ENCODE measurements at places on chromosomes 6 and 20.

DNA sequence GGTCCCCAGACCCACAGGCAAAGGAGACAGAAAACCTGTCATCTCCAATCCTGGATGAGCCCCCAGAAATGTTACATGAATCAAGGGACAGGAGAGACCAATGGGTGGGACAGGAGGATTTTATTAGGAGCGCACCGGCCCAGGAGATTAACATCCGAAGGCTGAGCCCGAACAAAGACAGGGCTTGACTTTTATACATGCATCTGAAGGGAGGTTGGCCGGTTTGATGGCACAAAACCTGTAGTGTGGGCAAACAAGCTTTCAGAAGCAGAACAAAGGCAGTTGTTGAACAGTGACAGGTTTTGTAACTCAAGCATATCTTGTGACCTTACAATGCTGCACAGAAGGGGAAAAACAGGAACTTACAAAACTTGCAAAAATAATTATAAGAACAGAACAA, 83.9 kb upstream of the GPR6 start:
- no peak for DNase-seq

DNA sequence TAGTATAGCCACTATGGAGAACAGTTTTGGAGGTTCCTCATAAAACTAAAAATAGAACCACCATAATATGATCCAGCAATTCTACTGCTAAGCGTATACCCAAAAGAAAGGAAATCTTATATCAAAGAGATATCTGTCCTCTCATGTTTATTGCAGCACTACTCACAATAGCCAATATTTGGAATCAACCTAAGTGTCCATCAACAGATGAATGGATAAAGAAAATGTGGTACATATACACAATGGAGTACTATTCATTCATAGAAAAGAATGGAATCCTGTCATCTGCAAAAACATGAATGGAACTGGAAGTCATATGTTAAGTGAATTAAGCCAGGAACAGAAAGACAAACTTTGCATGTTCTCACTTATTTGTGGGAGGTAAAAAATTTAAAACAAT, 5.7 kb upstream of the CD2AP start:
- no peak for DNase-seq

DNA sequence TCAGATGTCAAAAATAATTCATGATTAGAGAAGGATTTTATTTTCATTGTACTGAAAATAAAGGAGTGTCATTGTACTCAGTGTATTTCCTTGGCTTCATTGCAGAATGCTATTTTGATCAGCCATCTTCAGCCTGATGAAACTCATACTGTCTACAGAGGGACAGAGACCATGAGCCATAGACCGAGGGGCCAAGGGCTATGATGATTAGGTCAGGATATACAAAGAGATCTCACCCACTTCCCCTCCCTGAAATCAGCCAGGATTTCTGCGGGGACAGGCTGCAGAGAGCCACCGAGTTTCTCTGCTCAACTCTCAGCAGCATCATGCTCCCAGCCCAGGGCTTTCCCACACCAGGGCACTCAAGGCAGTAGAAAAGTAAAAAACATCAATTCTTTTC, 47.0 kb downstream of the ALDH8A1 start:
- no peak for DNase-seq

DNA sequence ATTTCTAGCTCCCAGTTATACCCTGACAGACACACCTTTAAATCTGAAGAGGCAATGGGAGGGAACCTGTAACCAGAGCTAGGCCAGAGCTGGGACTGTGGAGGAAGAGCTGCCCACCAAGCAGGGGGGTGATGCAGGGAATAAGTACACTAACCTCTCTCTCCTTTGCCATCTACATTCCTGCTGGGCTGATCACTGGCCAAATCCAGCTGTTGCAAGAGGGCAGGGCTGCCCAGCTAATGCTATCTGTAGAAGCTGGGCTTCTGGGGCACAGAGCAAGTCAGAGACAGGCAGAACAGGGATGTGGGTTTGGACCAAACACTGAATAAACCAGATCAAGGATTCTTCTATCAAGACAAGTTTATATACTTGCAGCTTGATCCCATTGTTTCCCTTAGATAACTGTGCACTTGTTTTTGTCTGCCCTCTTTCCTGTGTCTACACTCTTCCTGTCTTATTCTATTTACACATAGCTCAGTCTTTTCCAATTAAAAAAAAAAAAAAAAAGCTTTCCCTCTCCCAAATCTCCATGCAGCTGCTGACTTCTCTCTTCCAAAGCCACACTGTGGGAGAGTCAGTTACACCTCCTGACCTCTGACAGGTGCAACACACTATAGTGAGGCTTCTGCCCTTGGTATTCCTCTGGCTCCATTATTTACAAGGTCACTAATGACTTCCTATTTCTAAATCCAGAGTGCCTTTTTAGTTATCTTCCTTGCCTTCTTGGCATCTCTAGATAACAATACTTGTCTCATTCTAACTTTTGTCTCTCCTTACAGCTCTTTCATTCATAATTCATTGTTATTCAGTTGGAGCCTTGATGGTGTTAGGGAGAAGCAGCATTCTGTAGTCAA, 43.7 kb downstream of the TRIM38 start:
- DNase-seq: no peak

DNA sequence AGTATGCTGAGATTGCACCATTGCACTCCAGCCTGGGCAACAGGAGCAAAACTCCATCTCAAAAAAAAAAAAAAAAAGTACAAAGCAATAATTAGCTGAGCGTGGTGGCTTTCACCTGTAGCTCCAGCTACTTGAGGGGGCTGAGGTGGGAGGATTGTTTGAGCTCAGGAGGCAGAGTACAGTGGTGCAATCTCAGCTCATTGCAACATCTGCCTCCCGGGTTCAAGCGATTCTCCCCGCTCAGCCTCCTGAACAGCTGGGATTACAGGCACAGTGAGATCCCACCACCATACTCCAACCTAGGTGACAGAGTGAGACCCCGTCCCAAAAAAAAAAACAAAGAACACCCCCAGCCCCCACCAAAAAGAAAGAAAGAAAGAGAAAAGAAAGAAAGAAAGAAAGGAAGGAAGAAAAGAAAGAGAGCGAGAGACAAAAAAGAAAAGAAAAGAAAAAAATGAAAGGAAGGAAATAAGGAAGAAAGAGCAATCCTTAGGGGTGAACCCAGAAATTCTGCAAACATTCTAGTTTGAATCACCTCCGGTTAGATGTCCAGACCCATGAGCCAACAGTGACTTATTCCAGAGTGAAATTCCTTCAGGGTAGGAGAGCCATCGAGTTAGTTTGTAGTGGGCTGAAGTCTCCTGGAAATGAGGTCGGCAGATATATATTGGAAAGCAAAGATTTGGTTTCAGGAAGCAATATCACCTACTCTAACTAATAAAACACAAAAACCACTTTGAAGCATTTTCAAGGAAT, 3.2 kb upstream of the RIPOR3 start:
- DNase-seq: no peak

- DNase-seq: no peak
Observed at GRCh38 chr20:46802722-46803121, 91.9 kb upstream of the EYA2 start.

DNA sequence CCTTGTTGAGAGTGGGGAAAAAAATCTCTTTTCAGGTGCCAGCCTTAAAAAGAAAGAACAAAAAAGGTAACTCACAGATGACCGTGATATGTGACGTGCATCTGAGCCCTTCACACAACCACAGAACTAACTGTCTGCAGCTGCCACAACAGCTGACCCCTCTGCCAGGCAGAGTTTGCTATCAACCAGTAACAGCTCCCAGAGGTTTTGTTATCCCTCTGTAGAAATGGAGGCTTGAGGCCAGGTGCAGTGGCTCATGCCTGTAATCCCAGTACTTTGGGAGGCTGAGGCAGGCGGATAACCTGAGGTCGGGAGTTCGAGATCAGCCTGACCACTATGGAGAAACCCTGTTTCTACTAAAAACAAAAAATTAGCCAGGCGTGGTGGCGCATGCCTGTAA, 42.8 kb downstream of the SLC52A3 start:
- no peak for DNase-seq

- DNase-seq: no peak
Observed at GRCh38 chr6:81564470-81565068, 187.9 kb downstream of the TENT5A start.

DNA sequence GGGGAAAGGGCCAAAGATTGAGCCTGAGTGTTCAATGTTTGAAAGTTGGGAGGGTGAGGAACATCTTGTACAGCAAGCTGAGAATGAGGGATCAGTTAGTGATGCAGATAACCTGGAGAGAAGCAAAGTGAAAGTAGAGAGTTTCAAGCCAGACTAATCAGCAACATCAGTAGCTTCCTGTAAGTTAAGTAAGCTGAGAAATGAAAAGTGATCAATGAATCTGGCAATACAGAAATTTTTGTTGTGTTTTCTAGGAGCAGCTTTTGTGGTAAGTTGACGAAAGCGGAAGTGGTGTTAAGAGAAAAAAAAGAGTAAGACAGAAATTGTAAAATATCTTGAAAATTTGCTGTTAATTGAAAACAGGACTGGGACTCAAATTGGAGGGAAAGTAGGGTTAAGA, 855.5 kb upstream of the MAP3K7 start:
- DNase-seq: no peak

DNA sequence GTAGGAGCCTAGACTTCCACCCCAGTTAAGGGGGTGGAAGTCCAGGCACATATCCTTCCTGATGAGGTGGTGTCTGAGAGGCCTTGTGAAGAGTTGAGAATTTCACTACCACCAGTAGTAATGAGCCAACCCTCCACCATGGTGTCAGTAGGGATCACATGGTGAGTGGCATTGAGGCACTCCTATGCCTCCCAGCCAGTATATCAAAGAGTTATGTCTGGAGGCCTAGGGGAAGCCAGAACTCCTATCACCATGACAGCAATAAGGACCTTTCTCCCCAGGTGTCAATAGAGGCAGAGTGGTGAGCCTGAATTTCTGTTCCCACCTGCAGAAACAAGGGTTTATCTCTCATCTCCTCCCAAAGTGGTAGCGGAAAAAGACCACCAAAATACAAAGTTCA, 106.6 kb upstream of the ADTRP start:
- DNase-seq: no peak

- DNase-seq: no peak
Observed at GRCh38 chr6:44227148-44227793, 3.9 kb downstream of the SLC29A1 start.

DNA sequence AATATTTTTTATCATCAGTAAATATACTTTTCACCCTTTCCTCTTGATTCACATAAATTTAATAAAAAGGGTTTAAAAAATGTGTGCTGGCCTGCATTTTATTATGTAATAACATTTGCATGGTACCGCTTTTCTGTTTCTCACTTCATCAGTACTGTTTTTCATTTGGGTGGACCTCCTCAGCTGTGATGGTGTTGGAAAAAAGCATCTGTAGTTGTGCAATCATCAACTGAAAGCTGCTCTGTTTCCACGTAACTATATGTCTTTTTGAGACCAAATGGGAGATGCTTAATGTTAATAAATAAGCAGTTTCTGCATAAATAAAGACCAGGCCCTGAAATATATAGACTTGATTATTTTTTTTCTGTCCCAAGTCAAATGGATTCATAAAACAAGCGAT, 31.6 kb upstream of the CENPW start:
- no peak for DNase-seq

DNA sequence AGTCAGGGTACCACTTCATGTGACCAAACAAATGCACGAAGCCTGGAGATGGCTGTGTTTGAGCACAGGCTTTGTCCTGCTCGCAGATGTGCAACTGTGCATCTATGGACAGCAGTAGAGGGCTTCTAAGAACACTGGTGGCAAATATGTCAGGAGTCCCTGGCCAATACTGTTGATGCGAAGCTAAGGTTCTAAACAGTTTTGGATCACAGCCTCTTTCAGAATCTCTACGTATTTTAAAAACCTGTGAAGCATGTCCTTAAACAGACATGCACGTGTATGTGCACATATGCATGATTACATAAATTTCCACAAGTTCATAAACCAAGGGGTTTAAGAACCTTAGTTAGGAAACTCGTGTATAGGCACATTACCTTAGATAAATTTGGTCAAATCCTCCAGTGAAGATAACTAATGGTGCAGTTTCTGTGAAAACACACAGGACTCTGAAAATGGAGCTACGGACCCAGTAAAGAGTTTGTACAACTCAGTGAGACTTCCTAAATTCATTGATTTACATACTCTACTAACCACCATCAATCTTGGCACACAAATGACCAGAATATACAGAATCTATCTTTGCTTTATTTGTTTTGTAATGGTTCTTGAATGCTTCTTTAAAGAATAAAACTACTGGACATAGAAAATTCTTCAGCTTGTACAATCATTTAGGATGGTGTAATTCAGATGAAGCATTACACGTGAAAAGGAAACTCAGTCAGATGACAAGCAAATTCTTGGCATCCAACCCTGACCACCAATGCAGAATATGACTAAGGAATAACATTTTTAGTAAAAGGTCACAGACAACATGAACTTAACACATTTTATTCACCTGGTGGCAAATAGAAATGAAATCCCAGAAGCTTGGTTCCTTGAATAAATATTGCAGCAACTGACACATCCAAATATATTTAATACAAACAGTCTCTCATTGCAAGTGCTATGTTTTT, 27.4 kb downstream of the KCNQ5 start:
- DNase-seq: no peak

All from thymus (tissue), 14 donors.